GM12864 (cell line): ENCODE measurements at places on chromosomes 5 and 9.
A peak's percentile ranks its signal among the peaks of the same experiment; 100 is the strongest.

- DNase-seq, result no peak
Measured at GRCh38 chr5:1047332-1047965, 38.8 kb downstream of the NKD2 start.

DNA sequence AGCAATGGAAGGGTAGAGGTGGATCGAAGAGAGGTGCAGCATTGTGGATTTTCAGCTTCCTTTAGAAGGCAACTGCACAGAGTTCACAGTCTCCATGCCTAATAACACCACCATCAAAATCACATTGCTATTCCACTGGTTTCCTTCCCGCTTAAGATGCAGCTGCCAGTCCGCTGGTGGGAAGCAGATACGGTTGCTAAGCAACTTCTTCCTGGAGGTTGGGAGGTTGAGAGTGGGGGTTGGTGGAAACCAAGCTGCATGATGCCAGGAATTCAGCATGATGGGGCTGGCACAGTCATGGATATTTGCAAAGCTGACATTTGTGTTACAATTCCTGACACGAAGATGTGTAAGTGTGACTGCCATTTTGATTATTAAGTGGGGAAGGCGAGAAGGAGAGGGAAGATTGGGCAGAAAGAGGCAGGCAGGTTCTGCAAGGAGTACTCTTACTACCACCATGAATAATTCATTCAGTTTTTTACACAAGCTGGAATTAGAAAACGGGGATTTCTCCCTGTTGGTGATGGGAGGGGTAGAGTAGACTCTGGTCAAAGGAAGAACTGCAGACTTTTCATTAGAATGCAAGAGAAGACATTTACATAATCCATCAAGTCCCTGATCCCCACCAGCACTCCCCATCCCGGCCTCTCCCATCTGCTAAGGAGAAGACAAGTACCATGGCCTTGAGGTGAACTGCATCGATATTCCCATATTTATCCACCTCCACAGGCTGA is 87.5 kb downstream of the GLDC start:
- no peak for DNase-seq

- no peak for DNase-seq
Measured at GRCh38 chr9:567747-568305, 273.7 kb upstream of the DMRT1 start.

DNA sequence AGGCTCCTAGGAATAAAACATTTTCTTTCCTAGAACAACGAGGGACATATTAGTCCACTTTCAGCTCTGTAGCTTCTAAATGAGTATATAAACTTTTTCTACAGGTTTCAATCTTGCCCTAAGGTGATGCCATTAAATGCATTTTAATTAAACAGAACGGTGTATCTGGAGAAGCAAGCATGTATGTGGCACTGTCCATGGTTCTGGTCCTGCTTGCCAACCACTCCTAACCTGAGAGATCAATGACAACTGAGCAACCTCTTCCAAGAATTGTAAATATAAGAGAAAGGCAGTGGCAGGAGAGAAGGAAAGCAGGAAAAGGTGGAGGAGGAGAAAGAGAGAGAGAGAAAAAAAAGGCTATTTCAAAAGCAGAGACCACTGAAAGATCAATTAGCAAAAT is 95.6 kb upstream of the SPOCK1 start:
- DNase-seq, result no peak

DNA sequence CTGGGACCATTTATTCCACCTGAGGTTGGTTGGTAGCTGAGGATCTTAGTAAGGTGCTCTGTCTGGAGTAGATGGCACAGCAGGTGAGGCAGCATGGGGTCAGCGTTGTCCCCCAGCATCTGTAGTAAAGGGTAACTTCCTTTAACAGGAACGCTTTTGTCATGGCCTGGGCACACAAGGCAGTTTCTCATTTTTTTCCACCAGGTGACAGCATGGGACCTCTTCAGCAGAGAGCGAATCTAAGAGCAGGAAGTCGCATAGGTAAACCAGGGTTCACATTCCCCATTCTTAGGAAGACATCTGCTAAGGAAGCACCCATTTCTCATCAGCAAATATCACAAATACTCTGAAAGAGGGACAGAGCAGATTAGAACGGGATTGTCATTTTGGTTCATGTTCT is 56.5 kb downstream of the GPR107 start:
- DNase-seq, result no peak

DNA sequence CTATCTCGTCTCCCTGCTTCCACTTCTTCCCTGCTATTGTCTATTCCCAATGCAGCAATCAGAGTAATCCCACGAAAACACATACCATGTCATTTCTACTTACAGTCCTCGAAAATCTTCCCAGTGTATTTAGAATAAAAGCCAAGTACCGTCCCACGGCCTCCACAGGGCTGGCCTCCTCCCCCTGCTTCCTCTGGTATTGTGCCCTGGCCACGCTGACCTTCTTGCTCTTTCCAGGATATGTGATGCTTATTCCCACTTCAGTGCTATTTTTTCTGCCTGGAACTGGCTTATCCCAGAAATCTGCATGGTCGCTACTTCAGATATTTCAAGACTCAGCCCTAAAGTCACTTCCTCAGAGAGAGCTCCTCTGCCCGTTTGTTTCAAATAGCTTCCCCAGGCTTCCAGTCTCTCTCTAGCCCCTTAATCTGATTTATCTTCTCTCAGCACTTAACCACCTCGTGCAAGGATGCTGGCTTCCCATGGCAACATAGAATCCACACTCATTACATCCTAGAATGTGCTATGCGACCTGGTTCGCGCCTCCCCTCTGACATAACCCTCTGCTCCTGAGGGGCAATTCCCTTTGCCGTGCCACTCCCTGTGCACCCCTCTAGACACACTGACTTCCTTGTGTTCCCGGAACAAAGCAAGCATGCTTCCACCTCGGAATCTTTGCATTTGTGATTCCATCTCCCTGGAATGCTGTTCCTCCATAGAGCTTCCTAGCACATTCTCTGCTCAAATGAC is 365.9 kb downstream of the ZSWIM6 start:
- DNase-seq, result no peak

GRCh38 chr5:175561085-175561484 is 82.7 kb downstream of the SFXN1 start:
- DNase-seq, result no peak

GRCh38 chr9:97714435-97714834 is 17.3 kb upstream of the XPA start:
- DNase-seq, result no peak

DNA sequence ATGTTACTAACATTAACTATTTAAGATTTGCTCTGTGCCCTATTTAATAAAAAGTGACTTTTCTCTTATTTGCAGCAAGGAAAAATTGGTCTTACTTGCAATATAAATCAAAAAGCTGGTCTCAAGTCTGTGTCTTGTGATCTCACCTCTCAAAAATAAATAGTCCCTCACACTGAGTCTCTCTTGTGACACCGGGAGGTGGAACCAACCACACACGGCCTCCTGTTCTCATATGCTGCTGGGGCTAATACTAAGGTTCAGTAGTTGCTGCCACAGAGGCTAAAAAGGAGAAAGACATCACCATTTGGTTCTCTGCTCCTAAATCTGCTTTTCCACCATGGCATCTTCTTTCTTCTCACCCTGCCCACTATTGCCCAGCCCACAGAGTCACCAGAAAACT is 175.8 kb upstream of the FTMT start:
- DNase-seq, result no peak

- peak; percentile 44 for DNase-seq
Measured at GRCh38 chr9:35826071-35826701, 2.3 kb downstream of the FAM221B start.

- no peak for DNase-seq
Measured at GRCh38 chr5:89932771-89933181, 476.8 kb downstream of the CETN3 start.

GRCh38 chr5:78060421-78060820 is 234.1 kb downstream of the AP3B1 start:
- DNase-seq, result no peak

DNA sequence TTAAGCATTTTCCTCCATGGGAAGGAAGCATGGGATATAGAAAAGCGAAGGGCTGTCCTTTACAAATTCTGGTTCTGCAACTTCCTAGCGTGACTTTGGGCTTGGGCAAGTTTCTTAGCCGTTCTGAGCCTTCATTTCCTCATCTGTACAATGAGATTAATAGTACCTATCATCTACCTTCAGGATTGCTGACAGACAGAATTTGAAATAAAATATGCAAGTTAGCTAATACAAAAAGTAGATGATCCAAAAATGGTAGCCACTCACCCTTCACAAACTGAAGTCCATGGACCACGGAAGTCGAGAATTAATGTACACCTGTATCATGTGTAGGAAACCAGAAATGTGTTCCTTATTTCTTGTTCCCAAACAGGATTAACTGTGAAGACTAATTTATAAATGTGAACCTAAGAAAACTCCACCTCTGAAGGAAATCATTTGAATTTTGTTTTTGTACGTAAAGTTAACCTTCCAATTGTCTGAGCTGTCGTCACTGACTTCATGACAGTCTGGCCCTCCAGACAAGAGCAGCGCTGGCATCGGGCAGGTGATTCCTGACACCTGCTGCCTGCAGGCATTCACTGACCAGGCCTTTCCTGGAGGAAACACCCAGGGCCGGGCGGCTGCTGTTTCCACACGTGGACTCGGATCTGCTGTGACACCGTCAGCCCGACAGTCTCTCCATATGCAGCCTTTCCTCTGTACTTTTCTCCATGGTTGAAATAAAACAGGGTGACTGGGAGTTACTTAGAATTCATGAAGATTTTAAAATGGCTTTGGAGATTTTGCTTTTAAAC is 63.4 kb downstream of the PSMB7 start:
- DNase-seq, result no peak

GRCh38 chr5:136039202-136039601 is 10.4 kb downstream of the TGFBI start:
- no peak for DNase-seq

DNA sequence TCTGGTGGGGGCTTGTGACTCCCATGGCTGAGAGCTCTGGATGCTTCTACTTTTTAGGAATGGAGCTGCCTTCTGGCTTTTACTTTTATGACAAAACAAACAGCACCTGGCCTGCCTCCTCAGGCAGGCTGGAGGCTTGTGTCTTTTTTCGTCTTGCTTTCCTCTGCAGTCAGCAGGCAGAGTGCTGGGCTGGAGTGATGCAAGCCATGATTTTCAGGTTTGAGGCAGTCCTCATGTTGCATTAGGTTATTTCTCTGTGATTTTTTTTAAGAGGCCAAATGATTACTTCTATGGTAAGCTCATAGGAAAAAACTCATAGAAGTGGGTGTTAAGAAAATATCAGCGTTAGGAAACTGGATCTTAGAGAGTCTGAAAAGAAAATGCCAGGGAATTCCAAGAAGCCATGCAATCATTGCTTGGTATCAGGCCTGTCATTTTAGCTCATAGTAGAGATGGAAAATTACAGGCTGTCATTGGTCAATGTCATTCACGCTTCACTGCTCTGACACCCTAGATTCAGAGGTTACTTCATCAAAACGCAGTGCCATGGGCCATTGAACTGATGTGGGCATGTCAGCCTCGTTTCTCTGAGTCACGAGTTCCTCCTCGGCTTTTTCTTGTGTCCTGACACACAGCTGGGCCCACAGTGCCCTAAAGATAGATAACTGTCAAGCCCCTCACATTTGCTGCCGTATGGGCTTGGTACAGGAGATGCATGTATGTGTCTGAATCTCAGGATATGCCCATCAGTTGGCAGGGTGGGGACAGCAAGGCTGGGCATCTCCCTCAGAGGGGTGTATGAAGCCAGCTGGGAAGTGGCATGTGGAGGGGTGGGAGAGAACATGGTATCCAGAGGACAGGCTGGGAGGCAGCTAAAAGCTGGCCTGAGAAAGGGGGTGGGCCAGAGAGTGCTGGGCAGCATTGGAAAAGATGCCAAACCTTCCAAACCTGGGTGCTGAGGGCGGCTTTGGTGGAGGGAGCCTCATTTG is 151.8 kb downstream of the HSPA4 start:
- DNase-seq, result no peak

DNA sequence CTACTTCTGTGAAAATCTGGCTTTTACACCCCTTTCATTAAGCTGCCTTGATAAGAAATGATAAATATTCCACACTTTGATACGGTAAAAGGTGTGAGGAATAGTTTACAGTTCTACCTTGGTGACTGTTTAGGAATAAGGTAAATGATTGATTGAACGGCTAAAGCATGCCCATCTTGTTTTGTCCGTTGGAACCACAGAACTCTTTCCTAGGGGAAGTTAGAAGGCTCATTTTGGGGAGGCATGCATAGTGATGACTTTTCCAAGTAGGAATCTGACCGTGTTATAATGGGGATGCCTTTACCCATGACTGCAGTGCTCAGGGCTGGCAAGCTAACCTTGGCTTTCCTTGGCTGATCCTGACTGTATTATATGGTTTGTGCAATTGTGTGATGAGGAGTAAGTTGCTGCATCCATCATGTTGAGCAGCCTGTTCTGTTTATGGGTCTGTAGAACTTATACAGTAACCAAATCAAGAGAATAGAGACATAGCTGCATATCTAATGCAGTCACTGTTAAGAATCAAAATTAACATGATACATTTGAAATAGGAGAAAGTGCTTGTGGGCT is 24.5 kb downstream of the PCSK5 start:
- DNase-seq, result no peak

GRCh38 chr5:145945620-145946111 is 9.3 kb downstream of the SH3RF2 start:
- DNase-seq, result no peak

- DNase-seq, result no peak
Measured at GRCh38 chr9:76985581-76985980, 33.9 kb upstream of the FOXB2 start.

DNA sequence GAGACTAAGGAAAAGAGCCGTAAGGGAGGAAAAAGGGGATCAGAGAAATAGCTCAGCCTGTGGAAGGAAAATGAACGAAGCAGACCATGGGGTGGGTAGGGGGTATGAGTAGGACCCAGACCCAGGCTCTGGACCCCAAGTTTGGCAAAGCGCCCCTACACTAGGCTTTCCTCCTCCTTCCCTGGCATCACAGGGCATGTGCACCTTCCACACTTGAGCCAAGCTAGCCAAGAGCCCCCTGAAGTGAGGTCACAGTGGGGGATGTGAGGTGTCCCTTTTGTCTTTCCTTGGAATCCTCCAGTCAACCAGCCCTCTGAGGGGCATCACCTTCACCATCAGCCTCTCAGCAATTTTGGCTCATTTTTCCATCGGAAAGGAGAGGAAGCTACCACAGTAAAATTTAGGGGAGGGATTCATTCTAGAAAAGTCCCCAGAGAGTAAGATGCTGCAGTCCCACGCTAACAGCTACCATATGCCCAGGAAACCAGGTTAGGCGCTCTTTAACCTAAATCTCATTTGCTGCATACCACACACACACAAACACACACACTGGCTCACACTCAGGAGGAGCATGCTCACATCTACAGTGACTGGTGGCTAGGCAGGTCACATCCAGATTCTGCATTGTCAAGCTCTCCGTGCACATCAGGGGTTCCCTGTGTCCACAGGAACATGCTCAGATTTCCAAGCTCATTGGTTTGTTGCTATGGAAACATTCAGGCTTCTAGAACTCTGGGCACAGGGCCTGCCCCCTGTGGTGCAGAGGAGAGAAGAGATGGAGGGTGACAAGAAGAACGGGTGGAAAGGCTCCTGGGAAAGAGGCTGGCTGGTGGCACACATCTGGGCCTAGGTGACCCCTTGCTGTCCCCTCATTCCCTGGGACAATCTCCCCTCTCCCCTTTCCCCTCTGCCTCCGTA is 9.9 kb downstream of the REEP2 start:
- DNase-seq, result no peak

GRCh38 chr5:68289498-68289897 is 73.9 kb downstream of the PIK3R1 start:
- DNase-seq, result no peak

- no peak for DNase-seq
Measured at GRCh38 chr5:35939639-35940038, 1.2 kb upstream of the CAPSL start.
